Stimulated activated CD4-positive, alpha-beta T cell treated with anti-CD3 and anti-CD28 coated beads, Interleukin-2, amount 100 ng/mL, for 48 hours (primary cell): ENCODE measurements at places on chromosomes 2 and 18.

- no peak for DNase-seq
Observed at GRCh38 chr18:58209326-58209725, 165.3 kb downstream of the NEDD4L start.

DNA sequence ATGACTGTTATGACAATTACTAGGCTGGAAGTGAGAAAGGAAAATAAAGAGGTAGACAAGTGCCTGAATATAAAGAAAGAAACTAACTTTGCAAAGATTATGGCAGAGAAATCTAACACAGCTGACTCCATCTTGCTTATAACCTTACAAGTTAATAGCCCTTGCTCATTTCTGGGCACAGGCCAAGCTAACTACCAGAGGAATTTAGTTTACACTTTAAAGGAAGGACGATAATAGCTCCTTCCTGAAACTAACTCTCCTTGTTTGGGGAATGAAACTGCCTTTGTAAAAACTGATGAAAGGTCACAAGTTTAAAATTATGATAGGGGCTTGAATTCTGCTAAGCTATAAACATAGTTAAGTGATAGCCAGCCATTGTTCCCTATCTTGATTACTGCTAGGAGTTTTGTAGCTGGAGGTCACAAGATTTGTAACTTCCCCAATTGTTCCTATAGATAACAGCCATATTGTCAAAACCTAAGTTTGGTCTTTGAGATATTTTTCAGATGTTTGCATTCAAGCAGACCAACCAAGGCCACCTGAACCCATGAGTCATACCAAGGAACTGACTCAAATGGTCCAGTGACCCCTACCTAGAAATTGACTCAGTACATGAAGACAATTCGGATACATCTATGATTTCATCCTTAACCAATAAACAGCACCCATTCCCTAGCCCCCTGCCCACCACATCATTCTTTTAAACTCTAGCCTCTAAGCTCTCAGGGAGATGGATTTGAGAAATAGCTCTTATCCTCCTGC, 209.2 kb upstream of the LRATD1 start:
- DNase-seq = no peak

- no peak for DNase-seq
Observed at GRCh38 chr2:789529-789928, 112.3 kb upstream of the TMEM18 start.

- no peak for DNase-seq
Observed at GRCh38 chr2:108701806-108702205, 17.5 kb upstream of the RANBP2 start.

- no peak for DNase-seq
Observed at GRCh38 chr2:10863837-10864236, 47.9 kb upstream of the KCNF1 start.

GRCh38 chr2:200523158-200523557, 2.8 kb upstream of the SGO2 start:
- no peak for DNase-seq

GRCh38 chr2:177090967-177091366, 121.6 kb upstream of the HNRNPA3 start:
- no peak for DNase-seq

- no peak for DNase-seq
Observed at GRCh38 chr2:200168641-200169555, 137.6 kb upstream of the SPATS2L start.
